ENCODE measurements at places on chromosomes 7 and 10.

DNA sequence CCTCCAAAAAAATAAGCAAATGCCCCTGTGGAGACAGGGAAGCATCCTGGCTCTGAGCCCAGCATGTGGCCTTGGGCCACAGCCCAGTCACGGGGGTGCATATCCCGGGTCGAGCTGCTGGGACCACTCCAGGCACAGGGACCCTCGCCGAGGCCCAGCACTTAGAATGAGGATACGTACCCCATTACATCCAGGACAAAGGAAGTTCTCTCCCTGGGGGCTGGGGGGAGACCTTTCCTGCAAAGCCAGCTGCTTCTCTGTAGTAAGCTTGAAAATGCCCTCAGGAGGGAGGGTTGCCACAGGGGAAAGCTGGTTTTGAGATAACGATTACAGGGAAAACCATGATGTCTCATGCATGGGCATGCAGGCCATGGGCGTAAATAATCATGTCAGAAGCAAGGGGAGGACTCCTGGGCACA lies 75.5 kb downstream of the HIPK2 start:
- no peak for DNase-seq

- no peak for DNase-seq
These were observed 67.0 kb downstream of the ZRANB1 start for GRCh38 chr10:125008689-125009638.

GRCh38 chr7:98251231-98251600 lies 816 bp downstream of the TECPR1 start:
- no peak for DNase-seq

GRCh38 chr7:123627851-123628250 lies 26.2 kb downstream of the ASB15 start:
- DNase-seq = no peak

- no peak for DNase-seq
These were observed 16.9 kb upstream of the ANKRD1 start for GRCh38 chr10:90937645-90938258.

DNA sequence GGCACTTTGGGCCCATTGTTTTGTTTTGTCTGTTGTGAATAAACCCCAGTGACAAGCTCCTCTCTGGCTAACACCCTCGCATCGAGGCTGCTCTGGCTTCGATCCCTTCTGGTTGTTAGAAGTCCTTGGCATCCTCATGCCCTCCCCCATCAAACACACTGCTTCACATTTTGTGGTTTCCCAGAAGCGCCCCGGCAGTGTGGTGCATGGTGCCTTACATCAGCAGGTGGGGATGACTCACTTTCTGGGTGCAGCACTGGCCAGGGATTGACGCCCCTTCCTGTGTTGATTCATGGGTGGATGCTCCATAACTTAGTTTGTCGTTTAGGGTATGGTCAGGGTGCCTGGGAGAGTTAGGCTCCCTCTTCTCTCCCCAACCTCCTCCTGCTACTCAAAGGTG lies 51.4 kb downstream of the PLPP4 start:
- DNase-seq = no peak

DNA sequence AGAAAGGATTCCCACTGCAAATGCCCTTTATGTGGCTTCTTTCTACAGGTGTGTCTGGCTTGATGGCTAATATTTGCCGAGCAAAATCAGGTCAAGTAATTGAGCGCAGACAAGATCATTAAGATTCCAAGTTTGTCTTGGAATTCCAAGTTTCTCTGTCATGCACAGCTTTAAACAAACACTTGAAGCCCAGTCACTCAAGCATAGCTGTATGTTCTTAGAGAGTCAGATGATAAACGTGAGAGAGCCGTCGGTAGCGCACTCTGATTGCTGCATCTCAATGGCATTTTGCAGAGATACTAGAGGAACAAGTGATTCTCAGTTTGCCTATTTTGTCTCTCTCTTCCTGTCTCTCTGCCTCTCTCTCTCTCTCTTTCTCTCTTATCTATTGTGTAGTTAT lies 658 bp downstream of the DMBT1 start:
- DNase-seq = no peak

DNA sequence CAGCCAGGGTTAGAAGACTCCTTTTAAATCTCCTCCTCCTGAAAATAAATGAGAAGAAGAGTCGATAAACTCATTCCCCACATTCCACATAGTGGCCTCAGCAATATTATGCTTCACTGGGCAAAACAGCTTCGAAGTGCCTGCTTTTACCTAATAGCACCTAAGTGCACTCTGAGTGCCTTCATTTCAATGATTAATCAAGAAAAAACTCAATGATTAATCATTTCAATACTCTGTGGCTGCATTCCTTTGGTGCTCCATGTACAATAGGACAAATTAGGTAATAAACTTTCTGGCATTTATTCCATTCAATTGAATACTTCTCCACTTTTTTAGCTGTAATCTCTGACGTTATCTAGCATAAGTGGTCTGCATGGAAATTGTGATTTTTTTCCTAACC lies 174.6 kb downstream of the CCDC71L start:
- no peak for DNase-seq

- DNase-seq = no peak
These were observed 16.8 kb upstream of the CRYGN start for GRCh38 chr7:151456782-151457181.

DNA sequence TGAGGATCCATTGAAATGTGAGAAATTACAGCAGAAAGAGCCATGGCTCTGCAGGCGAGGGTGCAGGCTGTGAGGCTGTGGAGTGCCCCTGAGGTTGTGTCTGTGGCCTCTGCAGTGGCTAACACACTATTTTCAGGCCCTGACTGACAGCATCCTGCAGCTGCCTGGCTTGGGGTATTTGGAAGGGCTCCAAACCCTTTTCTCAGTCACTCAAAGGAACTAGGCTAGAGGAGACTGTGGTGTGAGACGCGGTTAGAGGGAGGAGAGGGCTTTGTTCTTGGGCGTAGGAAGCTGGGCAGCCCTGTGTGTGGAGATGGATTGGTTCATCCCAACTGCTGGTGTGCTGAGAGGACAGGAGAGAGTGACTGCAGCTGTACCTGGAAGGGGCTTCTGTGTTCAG lies 134.9 kb downstream of the RAMP3 start:
- DNase-seq = no peak

GRCh38 chr10:130179640-130180039 lies 43.4 kb downstream of the GLRX3 start:
- no peak for DNase-seq

GRCh38 chr10:86387178-86387794 lies 20.7 kb upstream of the GRID1 start:
- DNase-seq = no peak

DNA sequence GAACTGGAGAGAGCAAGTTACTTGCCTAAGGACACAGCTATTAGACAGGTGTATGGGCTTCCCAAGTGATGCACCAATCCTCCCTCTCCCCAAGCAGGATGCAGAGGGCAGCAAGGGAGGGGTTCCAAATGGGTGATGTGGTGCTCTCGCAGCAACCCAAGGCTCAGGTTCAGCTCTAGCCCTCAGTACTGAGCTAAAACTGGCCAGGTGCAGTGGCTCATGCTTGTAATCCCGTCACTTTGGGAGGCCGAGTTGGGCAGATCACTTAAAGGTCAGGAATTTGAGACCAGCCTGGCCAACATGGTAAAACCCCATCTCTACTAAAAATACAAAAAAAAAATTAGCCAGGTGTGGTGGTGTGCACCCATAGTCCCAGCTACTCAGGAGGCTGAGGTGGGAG lies 40.7 kb downstream of the GPRIN2 start:
- no peak for DNase-seq

DNA sequence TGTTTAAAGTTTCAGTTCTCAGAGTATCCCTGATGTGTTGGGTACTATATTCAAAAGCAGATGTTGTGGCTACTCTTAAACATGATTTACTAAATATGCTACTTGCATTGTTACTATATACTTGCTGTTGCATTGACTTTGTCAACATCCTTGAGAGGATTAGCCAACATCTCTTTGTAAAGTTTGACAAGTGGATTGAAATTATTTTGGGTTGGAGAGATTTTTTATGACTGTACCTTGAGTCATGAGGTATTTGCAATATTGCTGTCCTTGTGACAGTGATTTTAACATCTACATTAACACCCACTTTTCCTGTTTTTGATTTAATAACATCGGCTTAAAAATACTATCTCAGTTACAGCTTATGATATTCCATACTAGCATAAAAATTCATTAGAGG lies 31.9 kb downstream of the MRC1 start:
- no peak for DNase-seq

DNA sequence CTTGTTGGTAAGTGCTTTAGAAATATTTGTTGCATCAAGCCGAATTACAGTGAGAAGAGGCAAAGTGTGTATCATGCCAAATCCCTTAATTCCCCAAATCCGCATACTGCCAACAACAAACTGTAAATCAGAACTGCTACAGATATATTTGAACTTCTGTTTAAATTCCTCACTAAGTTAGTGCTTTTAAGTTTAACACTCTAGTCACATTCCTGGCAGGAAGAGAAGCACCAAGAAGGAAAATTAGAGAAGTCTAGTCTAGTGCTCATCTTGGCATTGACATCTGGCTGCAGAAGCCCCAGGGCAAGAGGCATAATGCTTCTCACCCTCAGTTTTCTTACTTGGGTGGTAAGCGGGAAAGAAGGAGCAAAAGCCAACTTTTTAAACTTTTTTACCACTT lies 343.5 kb downstream of the GPR37 start:
- DNase-seq = no peak

GRCh38 chr7:77727936-77728701 lies 31.9 kb downstream of the RSBN1L start:
- no peak for DNase-seq

DNA sequence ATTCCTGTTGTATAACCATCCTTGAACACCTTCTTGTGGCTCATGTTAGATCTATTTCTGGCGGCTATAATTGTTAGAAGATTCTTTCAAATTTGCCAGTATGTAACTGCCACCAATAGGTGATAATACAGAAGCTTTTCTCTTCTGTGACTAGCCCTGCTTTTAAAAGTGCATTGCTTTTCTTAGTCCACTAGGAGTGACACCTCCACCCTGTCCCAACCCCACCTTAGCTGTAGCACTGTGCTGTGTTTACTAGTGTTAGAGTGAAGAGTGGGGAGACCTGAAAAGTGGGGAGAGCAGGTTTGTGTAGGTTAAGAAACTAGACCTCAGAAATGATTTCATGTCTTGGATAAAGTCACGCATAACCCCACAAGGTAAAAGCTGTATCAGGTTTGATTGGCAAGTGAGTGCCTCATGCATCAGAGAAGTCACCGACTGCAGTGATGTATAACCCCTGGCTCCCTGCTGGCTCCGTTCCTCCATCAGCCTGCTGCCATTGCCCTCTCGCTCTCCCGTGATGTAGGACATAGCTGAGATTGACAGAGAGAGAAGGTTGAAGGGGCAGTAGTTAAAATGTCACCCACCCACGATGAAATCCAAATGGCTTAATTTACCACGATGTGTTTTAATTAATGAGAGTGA lies 12.5 kb downstream of the NPVF start:
- no peak for DNase-seq

GRCh38 chr10:6980353-6980752 lies 400.3 kb upstream of the PRKCQ start:
- DNase-seq = no peak

DNA sequence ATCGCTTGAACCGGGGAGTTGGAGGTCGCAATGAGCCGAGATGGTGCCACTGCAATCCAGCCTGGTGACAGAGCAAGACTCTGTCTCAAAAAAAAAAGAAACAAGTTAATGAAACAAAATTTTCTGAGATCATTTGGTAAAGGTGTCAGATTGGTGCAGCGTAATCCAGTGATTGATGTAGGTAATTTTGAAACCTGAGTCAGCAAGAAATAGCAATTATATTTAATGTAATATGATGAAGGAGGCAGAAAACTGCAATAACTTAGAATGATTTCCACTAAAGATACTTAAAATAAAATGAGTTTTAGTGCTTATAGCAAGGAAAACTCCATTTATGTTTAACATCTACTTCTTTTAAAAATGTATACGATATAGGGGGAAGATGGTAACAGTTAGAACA lies 1049.8 kb upstream of the C7orf33 start:
- DNase-seq = no peak

- DNase-seq = no peak
These were observed 193.8 kb downstream of the SNX10 start for GRCh38 chr7:26485367-26485934.

- DNase-seq = no peak
These were observed 82.9 kb downstream of the OTUD1 start for GRCh38 chr10:23521735-23522134.

- DNase-seq = no peak
These were observed 22.5 kb upstream of the ECHDC3 start for GRCh38 chr10:11719496-11720259.

DNA sequence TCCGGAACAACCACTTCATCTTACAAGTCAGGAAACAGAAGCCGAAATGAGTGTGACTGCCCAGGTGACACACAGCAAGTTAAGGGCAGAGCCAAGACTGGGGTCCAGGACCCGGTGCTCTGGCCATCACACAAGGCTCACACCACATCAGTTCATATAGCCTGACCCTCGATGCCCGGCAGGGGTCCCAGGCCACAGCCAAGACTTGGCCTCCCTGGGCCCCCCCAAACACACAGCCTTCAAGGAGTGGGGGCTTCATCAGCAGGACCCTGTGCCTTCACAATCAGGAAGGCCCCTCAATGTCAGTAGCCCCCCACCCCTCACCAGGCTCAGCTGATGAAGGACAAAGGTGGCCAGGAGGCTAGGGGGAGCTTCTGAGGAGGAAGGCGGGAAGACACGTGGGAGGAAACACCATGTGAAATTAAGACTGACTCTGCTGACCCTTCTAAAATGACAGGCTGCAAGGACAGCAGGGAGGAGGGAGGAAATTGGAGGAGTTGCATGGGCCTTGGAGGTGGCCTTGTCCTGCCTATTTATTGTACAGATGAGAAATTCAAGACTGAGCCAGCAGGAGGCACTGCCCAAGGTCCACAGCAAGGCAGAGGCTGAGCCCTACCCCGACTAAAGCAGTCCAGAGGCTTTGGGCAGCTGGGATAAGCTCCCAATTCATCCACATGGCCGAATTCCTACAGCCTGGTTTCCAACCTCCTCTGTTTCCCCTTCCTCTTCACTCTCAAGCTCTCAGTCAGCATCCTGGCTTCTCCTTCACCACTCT lies 216.1 kb upstream of the ZMIZ1 start:
- no peak for DNase-seq

GRCh38 chr10:88901206-88901983 lies 21.4 kb downstream of the STAMBPL1 start:
- no peak for DNase-seq

DNA sequence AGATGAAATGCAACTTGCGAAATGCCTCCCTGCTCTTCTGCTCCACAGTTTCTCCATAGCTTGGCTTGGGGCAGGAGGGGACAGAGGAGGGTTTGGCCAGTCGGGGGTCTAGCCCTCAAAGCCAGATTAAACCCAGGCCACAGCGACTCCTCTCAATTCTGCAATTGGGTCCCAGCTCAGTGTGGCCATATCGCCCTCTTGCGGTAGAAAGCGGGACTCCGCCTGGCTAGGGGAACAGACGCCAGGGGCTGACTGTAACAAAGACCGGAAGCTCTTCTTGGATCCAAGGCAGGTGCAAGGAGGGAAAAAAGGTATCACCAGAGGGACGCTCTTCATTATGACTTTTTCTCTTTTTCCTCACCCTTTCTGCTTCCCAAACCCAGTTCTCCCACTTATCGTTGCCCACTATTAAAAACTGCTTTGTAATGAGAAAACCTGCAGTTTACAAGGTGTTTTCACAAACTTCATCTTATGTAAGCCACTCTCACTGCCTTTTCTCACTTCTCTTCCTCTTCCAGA lies 36.6 kb upstream of the TNPO3 start:
- peak; percentile 88 for DNase-seq

Data from stimulated activated CD4-positive, alpha-beta T cell treated with anti-CD3 and anti-CD28 coated beads, Interleukin-1b, Interleukin-23, amount 100 ng/mL, for 4 hours (primary cell).